ENCODE measurements at places on chromosomes 4 and X. TPM values are rescaled to one million over a fixed set of nuclear protein-coding genes. Genes with fewer than 3 reads are reported as not detected.

DNA sequence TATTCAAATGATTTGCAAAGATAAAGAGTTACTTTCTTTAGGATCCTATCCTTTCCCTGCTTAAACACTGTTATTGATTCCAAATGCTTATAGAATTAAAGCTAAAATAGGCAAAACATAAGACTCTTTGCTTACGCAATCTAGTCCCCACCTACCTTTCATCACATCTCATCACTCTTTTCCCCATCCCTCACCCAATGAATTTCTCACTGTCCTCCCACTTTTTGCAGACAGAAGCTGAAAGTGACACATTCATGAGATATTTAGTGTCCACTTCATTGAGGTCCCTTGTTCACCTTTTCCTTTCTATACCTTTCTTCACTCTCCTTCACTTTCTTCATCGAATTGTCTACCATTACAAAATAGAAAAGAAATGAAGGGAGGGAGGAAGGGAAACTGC lies 424 bp downstream of the SATL1 start:
- no peak for DNase-seq

Gene PPP2R2C
- total RNA-seq: 0.06 TPM

DNA sequence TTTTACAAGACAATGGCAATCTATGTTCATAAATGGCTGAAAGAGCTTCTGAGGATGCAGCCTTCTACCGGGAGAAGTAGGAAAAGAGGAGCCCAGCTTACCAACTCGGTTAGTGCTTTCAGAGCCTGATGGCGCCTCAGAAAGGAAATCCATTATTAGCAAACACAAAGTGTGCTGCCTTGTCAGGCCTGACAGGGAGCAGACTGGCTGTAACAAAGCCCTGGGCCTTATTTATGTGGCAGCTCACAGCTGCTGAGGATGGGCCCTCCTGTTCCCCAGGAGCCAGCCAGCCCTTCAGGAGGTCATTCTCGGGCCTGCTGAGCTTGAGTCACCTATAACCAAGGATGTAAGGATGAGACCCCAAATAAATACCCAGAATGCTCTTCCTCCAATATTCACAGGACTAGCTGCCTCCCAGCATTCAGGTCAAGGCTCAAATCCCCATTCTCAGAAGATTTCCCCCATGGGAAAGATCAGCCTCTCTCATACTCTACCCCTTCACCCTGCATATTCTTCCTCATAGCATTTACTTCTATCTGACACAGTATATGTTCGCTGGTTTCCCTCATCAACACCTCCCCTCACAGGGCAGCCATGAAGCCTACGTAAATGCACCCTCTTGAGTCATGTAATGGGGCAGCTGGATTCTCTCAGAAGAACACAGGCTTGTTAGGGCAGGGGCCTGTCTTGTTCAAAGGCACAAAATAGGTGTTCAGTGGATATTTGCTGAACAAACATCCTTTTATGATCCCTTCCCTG lies 227.0 kb upstream of the RASGEF1B start:
- no peak for DNase-seq

Gene CDKL2
- 0.66 TPM for total RNA-seq

GRCh38 chrX:13293700-13294099 lies 26.2 kb downstream of the ATXN3L start:
- no peak for DNase-seq

GRCh38 chr4:45939056-45939455 lies 184.8 kb downstream of the GABRG1 start:
- no peak for DNase-seq

DNA sequence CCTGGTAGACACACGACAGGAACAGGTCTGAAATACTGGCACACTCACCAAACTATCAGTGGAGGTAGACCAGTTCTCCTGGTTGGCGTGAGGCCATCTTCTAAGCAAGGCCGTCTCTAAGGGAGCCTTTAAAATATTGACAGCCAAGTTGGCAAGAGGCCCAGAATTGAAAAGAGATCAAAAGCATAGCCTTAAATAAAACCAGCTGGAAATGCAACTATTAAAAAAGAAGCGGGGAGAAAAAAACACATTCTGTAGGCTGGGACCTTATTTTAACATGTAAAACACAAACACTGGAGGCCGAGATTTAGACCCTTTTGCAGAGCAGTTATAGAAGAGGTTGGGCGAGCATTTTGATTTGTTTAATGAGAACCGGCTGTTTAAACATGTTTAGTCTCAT lies 233.0 kb upstream of the CLNK start:
- no peak for DNase-seq

- DNase-seq: peak; percentile 77
Observed at GRCh38 chr4:108008721-108009120, 19.0 kb downstream of the HADH start.

Gene CPZ
- total RNA-seq: 3.0 TPM

DNA sequence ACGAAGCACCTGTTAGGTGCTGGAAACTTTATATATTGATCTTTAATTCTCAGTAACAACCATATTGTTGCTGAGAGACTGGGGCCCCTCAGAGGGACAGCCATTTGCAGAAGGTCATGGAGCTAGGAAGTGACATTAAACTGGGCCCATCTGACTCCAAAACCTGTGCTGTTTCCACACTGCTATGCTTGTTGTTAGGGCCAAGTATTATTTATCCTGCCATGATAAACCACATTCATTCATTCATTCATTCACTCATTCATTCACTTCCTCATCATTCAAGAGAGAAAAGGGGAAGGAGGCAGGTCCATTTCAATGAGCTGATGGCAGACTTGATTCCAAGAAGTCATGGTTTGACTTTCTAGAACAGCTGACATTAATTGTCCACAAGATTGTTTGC lies 237.4 kb downstream of the STIM2 start:
- DNase-seq: no peak

GRCh38 chr4:4356106-4357041 lies 30.5 kb upstream of the NSG1 start:
- no peak for DNase-seq

- DNase-seq: no peak
Observed at GRCh38 chr4:58760737-58761136, 1650.6 kb upstream of the IGFBP7 start.

Gene SPON2
- 53.5 TPM for total RNA-seq

Gene RAB41
- total RNA-seq: not detected

DNA sequence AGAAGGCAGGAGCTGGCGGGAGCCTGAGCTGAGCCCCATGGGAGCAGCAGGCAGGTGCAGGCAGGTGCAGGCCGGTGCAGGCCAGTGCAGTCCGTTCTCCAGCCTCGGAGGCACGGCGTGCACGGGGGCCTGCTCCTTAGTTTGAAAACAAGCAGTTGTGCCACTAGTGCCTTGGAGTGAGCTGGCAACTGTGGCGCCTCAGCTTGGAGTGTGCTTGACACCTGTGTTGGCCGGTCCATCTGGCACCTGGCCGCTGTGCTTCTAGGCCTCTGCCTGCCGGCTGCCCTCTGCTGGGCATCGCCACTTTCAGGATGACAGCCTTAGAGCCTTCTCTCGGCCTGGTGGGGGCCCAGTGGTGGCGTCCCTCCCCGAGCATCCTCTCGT lies 47.9 kb downstream of the RGS12 start:
- DNase-seq: no peak

Gene SRPK3
- 0.21 TPM for total RNA-seq

Gene PAGE5
- 1.1 TPM for total RNA-seq

GRCh38 chr4:159506801-159507517 lies 404.1 kb downstream of the RAPGEF2 start:
- no peak for DNase-seq

GRCh38 chrX:1464971-1465285 lies 12.2 kb upstream of the ASMTL start:
- DNase-seq: no peak

Gene FAM149A
- not detected for total RNA-seq

Gene ALB
- total RNA-seq: not detected

DNA sequence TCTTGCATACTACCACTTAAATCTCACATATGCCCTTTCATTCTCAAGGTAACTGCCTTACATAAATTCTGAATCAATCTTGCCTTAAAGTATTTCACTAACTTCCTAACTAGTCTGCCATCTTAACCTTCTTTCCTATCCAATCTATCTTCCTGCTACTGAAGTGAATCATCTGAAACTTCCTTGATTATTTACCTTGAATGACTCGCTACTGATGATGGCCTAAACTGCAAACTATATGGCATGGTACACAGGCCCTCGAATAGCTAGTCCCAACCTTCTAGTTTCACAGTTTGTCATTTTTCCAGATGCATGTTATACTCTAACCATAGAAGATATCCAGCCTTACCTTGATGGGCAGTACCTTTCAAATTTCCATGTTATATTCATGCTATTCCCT lies 19.9 kb downstream of the PHKA1 start:
- DNase-seq: no peak

DNA sequence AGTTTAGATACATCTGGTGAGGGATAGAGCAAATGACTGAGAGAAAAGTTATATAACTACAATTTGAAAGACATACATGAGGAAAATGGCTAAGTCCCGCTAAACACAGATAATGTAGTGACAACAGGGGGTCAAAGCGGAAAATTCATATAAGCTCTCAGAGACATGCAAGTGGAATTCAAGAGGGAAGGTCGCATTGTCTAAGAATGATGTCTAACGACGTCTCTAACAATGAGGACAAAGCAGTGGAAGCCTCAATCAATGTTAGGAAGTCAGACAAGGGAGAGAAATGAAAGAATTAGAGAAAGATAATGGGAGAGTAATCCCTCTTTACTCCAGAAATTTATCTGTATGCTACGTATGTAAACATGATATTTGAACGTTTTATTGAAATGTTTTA lies 113.4 kb downstream of the ANTXR2 start:
- DNase-seq: no peak

Gene PARM1
- total RNA-seq: 0.13 TPM

- DNase-seq: no peak
Observed at GRCh38 chrX:17376431-17377077, 1.6 kb downstream of the NHS start.

GRCh38 chr4:165379678-165380064 lies 863 bp downstream of the CPE start:
- no peak for DNase-seq

- DNase-seq: no peak
Observed at GRCh38 chrX:12308420-12308819, 170.1 kb downstream of the FRMPD4 start.

Gene STAP1
- total RNA-seq: not detected

Gene CLTRN
- not detected for total RNA-seq

Gene PDHA2
- total RNA-seq: not detected

DNA sequence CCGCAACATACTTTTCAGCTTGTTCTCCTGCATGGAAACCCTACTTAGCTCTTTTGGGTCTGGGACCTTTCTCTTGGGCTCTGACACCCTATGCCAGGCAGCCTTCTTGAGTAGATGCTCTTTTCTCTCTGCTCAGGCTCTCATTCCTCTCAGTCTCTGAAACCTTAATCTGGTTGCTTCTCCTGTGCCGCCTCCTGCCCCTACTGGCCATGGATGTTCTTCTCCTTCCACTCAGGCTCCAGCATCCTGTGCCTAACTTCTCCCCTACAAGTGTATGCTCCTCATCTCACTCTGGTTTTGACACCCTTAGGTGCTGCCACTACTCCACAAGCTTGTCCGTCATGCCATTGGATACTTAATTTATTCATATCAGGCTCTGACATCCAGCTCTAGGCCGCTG lies 15.2 kb downstream of the BLTP1 start:
- DNase-seq: no peak

Gene CENPE
- total RNA-seq: 27.2 TPM

GRCh38 chr4:18034099-18034498 lies 12.5 kb upstream of the LCORL start:
- DNase-seq: no peak

GRCh38 chrX:40099055-40099958 lies 1.5 kb upstream of the BCOR start:
- no peak for DNase-seq

GRCh38 chrX:44203791-44204190 lies 139.7 kb downstream of the EFHC2 start:
- no peak for DNase-seq

DNA sequence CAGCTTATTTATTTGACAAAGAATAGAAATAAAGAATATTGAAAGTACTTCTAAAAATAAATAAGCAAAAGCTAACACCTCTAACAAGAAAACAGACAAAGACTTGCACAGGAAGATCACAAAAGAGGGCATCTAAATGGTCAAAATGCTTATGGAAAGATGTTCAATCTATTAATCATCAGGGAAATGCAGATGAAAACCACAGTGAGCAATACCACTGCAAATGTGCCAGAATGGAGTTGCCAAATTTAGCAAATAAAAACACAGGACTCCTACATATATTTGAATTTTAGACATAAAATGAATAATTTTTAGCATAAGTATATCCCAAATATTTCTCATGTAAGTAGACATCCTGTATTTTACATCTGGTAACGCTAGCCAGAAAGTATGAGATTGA lies 56.1 kb upstream of the HPGD start:
- no peak for DNase-seq

GRCh38 chr4:164424846-164425245 lies 329.1 kb upstream of the SMIM31 start:
- DNase-seq: no peak

DNA sequence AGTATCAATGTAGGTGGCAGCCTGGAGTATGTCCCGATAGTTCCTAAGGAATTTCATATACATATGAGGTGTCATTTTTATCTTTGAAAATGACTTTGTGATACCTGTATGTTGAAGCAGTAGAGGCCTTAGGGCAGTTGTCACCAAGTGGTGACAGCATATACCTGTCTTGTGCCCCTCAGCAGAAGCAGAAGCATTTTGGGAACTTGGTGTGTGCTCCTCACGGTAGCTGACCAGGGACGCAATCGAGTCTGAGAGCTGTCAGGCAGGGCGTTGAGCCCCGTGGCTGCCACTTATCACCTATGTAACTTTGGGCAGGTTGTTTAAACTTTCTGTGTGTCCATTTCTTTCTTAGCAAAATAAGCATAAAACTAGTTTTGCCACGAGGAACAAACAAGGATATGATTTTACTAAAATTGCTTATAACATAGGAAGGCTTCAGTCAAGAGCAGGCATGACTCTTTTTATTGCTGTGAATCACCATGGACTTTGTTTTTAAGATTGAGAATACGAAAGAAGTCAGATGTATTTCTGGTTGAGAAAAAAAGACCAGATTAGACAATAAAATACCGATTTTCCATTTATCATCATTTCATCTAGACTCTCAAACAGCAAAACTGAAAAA lies 161.5 kb downstream of the CPE start:
- no peak for DNase-seq

Gene IL21
- not detected for total RNA-seq

Gene PALLD
- 142 TPM for total RNA-seq

Gene KCTD8
- total RNA-seq: not detected

- no peak for DNase-seq
Observed at GRCh38 chr4:122334828-122335227, 44.0 kb upstream of the ADAD1 start.

GRCh38 chr4:8409264-8410065 lies 31.1 kb downstream of the ACOX3 start:
- no peak for DNase-seq

- DNase-seq: no peak
Observed at GRCh38 chr4:123603165-123603564, 206.6 kb downstream of the SPRY1 start.

Gene HPRT1
- 47.6 TPM for total RNA-seq

DNA sequence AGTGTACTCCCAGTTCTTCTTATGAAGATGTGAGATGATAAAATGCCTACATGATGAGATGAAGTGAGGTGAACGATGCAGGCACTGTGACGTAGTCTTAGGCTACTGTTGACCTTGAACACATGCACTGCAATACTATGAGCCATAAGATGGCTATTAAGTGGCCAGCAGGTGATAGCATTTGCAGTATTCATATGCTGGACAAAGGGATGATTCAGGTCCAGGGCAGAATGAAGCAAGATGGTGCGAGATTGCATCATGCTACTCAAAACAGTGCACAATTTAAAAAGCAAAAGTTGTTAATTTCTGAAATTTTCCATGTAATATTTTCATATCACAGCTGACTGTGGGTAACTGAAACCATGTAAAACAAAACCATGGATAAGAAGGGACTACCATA lies 781.4 kb downstream of the PCDH18 start:
- no peak for DNase-seq

Measured in HFFc6 (cell line).